ENCODE measurements at places on chromosomes 7 and 10. TPM values are rescaled to one million over a fixed set of nuclear protein-coding genes. Genes with fewer than 3 reads are reported as not detected.

DNA sequence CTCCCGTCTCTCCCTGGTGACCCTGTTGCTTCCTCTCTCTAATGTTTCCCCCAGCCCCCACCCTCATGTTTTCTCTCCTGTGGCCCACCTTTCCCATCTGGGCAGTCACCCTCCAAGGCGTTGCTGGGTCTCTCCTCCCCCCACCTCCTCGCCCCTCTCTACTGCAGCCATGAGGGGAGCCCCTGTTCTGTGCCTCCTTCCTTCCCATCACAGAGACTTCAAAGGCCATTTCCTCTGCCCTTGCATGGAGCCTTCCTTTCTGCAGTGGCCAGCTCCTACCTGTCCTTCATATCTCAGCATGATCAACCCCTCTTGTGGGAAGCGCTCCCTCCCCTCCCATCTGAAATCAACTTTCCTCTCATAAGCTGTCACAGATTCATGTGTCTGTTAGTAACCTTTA is 194.0 kb upstream of the PRSS58 start:
- DNase-seq, result no peak

Gene TMEM236
- total RNA-seq, result under 0.01 TPM

Gene OPN4
- not detected for total RNA-seq

Gene OPALIN
- total RNA-seq, result not detected
